ENCODE measurements at places on chromosomes 12 and 14.

GRCh38 chr14:53668897-53669296 is 287.7 kb downstream of the BMP4 start:
- DNase-seq = no peak

DNA sequence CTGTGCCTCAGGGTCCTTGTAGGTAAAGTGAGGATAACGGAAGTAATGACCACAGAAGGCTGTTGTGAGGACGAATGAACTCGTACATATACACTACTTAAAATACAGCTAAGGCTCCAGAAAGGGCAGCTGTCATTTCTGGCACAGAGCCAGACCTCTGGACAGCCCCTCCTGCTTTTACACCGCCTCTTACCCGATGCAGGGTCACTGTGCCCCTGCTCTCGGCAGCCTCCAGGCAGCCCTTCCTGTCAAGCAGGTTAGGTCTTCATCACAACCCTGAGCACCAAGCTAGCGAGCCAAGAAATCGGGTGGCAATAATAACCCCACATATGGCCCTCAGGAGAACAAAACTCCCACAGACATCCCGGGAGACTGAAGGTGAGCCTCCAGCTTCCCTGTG is 8.5 kb downstream of the TMEM229B start:
- no peak for DNase-seq

DNA sequence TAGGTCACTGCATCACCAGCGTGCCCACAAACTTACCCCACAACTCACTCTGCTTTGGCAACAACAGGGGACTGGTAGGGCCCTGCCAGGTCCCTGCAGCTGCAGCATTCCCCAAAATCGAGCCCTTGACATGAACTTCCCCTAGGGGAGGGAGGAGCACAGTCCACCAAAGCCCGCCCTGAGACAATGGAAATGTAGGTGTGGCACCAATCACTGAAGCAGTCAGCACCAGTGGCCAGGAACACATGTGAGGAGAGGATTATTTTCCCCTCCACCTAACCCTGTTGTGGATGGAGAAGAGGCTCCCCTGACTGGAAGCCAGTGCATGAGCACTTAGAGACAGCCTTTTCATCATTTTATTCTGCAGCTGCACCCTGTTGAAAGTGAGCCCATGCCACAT is 573.8 kb downstream of the SOX5 start:
- no peak for DNase-seq

GRCh38 chr12:78683031-78683430 is 181.5 kb upstream of the SYT1 start:
- DNase-seq = no peak

All from osteoblast (primary cell).